Activated naive CD4-positive, alpha-beta T cell treated with anti-CD3 and anti-CD28 coated beads for 36 hours (primary cell): ENCODE measurements at places on chromosomes 4 and X.

DNA sequence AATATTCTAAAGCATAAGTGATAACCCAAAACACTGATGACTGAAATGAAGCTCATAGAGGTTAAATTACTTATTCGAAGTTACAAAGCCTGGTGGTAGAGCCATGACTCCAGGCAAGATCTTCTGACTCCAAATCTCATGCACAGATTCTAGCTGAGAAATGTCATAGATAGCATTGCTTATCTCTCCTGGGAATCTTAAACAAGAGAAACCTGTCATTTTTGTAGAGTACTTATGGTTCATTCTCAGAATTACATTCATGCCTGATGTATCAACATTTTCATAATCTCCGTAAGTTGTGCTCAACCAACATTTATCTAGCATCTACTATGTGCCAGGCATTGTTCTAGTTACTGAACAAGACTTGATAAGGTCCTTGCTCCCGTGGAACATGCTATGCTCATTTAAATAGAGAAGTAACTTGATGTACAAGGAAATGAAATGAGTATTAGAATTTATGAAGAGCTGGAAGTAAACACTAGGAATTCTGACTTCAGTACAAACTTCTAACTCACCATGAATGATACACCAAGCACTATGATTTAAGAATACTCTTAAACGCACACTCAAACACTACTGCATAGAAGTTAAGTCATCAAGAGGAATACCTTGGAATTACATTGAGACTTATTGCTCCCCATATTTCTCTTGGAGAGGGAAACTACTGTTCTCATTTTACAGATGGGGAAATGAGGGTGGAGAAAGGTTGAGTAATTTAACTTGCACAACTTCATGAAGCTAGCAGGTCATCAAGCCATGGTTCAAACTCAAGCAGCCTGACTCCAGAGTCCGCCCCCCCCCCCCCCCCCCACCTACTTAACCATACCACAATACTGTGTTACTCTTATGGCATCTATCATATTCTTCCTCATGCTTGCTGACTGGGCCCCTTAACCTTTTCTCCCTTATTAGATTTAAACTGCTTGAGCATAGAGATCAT is 45.4 kb downstream of the MBNL3 start:
- DNase-seq, result no peak

GRCh38 chr4:110487873-110488272 is 11.9 kb downstream of the ENPEP start:
- DNase-seq, result no peak

DNA sequence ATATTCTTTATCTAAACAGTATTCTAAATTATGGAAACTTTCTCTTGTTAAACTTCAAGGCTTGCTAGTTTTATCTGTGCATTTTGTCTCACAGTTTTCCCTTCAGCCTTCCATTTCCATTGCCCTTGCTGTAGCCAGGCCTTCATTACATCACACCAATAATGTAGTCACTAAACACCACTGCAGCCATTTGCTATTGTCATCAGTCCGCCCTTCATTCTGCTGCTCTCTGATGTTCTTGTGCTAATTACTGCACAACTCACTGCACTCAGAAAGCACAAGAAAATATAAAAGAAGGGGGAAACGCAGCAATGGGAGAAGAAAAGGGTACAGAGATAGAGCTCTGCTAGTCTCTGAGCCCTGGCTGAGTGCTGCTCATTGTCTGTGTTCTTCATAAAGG is 239.6 kb upstream of the FSTL5 start:
- no peak for DNase-seq

DNA sequence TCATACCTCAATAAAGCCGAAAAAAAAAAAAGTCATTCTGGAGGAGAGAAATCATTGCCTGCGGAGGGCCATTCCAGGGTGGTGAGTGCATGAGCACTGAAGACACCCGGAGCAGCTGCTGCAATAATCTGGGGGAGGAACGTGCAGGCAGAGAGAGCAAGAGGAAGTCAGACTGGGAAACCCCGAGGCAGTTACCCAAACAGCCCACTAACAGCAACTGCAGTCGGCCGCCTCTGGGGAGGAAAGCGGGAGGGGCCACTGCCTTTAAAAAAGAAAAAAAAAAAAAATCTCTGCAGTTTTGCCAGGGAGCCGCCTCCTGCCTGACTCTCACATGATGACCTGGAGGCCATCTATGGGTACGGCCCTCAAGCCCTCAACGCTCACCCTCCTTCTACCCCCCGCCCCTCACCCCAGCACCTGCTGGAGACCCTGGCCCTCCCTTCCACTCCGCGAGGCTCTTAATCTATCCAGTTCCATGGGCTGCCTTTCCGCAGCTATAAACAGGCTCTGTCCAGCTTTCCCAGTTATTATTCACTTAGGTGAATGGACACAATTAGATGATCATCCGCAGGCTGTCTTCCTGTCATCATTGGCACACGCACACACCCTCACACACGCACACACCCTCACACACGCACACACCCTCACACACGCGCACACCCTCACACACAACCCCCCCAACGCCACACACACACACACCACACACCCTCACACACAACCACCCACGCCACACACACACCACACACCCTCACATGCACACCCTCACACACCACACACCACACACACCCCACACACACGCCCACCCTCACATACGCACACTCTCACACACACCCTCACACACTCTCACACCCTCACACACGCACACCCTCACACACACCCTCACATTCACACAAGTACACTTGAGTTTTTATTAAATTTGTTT is 3.4 kb upstream of the AVPR2 start:
- peak; percentile 82 for DNase-seq
